ENCODE measurements at places on chromosomes 11 and 22.

- DNase-seq: no peak
Measured at GRCh38 chr22:21590809-21591641, 23.5 kb downstream of the UBE2L3 start.

GRCh38 chr11:65871811-65872548 lies 620 bp downstream of the EFEMP2 start:
- no peak for DNase-seq

DNA sequence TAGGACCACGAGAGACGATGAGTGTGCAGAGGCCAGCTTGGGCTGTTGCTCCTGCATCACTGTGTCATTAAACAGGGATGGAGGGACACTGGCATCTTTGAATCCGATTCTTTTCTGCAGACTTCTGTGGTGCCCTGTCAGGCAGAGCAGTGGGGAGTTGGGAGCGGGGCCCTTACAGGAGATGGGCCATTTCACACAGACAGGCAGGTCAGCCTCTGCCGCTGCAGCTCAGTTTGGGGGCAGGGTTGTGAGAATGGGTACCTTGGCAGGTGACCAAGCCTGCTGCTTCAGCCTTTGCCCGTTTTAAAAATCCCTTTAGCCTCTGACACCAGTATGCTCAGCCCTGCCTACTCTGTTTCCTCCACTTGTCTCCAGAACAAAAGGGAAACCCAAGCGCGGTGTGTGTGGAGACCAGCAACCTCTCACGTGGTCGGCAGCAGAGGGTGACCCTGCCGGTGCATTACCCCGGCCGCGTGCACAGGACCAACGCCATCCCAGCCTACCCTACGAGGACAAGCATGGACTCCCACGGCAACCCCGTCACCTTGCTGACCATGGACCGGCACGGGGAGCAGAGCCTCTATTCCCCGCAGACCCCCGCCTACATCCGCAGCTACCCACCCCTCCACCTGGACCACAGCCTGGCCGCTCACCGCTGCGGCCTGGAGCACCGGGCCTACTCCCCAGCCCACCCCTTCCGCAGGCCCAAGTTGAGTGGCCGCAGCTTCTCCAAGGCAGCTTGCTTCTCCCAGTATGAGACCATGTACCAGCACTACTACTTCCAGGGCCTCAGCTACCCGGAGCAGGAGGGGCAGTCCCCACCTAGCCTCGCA lies 12.6 kb downstream of the C22orf31 start:
- DNase-seq: no peak

- DNase-seq: no peak
Measured at GRCh38 chr22:23245045-23245798, 64.9 kb downstream of the BCR start.

- DNase-seq: peak; percentile 54
Measured at GRCh38 chr22:24175160-24175808, 6.0 kb upstream of the SUSD2 start.

DNA sequence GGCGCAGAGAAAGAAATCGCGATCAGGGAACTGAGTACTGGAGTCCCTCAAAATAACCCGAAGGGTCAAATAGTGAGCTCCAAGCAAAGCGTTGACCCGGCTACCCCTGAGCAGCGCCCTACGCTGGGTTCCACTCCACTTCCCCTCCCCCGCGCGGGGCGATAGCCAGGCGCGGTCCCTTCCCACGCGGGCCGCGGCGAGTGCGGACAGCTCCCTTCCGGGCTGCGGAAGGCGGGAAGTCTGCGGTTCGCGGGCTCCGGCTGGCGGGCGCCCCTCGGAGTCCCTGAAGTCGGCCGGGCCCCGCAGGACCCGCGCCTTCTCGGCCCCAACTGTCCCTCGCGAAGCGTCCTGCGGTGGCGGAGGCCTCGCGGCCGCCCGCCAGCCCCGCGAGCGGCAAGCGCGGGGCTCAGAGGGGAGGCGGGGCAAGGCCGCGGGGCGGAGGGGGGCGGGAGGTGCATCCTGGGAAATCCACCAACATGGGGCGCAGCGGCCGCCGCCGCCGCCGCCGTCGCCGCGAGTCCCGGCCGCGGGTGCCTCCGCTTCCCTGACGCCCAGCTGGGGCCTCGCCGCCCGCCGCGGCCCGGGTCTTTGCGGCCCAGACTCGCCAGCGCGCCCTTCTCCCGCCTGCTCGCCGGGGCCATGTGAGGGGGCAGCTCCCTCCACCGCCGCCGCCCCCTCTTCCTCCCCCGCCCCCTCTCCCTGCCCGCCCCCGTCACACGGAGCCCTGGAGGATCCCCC lies at the start of gene QSER1:
QSER1 (plus strand) TSS at position 457 of the 738 bp plus-strand sequence. CDS start 315 bp downstream, outside the sequence.
- DNase-seq: peak; percentile 52

DNA sequence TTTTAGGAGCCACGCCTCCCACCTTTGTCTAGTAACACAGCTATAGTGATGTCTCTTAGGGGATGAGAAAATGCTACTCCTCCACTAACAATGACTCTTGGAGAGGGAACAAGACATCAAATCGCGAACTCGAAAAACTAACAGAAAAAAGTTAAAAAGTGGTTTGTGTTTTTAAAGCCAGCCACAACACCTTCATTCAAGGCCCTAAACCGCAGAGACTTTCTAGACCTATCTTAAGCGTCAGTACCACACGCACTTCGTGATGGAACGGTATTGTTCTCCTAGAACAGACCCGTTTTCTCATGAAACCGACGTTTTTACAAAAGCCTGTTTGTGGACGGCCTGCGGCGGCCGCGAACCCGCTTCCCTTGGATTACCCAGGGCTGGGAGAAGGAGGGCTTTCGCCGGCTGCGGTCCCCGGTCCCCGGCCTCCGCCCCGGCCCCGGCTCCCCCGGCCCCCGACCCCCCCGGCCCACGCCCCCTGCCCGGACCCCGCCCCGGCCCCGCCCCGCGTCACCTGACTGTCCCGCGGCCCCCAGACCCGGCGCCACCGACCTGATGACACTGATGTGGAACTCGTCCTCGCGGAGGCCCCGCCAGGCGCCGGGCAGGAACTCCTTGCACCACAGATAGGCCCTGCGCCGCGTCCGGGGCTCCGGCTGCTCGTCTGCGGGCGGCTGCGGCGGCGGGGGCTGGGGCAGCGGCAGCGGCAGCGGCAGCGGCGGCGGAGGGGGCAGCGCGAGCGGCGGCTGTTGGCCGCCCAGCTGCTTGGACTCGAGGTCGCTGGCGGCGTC lies 718 bp downstream of the CHKA start:
- no peak for DNase-seq

- DNase-seq: no peak
Measured at GRCh38 chr11:61168800-61169199, 7.6 kb upstream of the VPS37C start.

- DNase-seq: no peak
Measured at GRCh38 chr11:61367406-61367805, 5.2 kb downstream of the TMEM138 start.

- DNase-seq: no peak
Measured at GRCh38 chr11:25988178-25988577, 343.8 kb upstream of the ANO3 start.

DNA sequence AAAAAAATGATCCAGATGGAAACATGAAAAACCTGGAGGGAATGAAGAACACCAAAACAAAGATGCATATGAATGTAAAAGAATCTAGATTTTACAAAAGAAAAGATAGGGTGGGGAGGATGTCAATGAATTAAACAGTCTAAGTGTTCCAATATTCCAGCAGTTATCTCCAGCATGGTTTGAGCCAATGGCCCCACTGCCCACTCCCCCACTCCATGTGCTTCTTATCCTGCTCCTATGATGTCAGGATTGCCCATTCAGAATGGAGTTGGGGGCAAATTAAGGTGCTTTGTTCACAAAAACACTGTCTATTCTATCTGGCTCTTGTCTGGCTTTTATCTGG lies 1.2 kb upstream of the OR52K1 start:
- DNase-seq: no peak

DNA sequence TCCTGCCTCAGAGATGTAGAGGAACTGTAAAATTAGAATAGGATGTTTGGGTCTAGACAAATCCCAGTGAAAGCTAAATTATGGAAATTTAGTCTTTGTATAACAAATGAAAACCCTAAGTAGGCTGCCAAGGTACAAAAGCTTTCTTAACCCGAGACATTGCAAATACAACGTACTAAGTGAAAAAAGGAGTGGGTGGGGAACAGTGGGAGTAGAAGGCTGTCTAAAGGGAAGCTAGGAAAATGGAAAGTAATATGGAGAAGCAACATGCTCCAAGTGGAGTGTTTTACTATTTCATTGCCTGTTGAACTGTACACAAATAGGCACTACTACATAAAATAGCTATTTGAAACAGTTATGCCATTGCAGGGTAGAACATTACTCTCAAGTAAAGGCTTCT lies 6.8 kb upstream of the LIN7C start:
- no peak for DNase-seq

- DNase-seq: no peak
Measured at GRCh38 chr11:90288212-90288821, 65.5 kb upstream of the CHORDC1 start.

DNA sequence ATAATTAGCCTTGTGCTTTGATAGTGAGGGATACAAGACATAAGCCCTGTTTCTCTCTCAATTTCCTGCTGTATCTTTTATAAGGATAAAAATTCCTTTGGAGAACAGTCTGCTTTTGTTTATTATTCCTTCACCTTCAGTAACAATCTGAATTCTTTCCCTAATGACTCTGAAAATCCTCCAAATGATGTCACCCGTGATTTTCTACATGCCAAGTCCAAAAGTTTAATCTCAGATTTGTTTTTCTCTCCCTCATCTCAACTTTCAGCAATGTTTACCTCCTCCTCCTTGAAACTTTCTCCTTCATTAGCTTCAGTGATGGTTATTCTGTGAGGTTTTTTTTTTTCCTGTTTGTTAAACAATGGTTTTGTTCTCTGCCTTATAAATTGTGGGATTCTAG lies 2.2 kb downstream of the OR51E2 start:
- no peak for DNase-seq

DNA sequence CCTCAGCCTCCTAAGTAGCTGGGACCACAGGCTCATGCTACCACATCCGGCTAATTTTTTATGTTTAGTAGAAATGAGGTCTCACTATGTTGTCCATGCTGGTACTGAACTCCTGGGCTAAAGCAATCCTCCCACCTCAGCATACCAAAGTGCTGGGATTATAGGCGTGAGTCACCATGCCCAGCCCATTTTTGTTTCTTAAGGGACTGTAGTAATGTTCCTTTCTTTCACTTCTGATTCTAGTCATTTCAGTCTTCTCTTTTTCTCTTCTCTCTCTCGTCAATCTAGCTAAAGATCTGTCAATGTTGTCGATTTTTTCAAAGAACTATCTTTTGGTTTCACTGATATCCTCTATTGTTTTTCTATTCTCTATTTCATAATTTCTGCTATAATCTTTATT lies 111.0 kb upstream of the APOA1 start:
- no peak for DNase-seq

DNA sequence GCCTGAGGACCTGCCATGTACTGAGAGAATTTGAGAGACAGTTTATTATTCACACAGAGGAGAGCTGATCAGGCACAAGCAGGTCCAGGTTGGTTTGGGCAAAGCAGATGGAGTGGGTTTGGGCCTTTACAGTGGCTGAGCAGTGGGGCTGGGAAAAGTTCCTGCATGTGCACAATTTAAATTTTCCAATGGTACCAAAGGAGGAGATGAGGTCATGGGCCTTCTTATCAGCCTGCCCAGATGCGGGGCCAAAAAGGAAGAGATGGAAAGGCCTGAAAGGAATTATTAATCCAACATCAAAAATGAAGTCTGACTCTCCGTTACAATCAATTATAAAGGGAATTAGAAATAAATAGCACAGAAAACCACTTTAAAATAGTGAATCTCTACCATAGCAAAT lies 367.6 kb downstream of the TMEM135 start:
- no peak for DNase-seq

GRCh38 chr11:12163181-12163941 lies 53.0 kb downstream of the MICAL2 start:
- DNase-seq: no peak

GRCh38 chr11:74702383-74703007 lies 28.7 kb downstream of the CHRDL2 start:
- peak; percentile 31 for DNase-seq

- no peak for DNase-seq
Measured at GRCh38 chr11:59766542-59767224, 11.5 kb downstream of the STX3 start.

GRCh38 chr11:11555208-11555607 lies 66.6 kb downstream of the GALNT18 start:
- DNase-seq: no peak

GRCh38 chr11:99098258-99098657 lies 77.5 kb downstream of the CNTN5 start:
- no peak for DNase-seq

GRCh38 chr11:9838229-9838628 lies 174.4 kb downstream of the SWAP70 start:
- DNase-seq: no peak

GRCh38 chr11:33479231-33479630 lies 221.4 kb downstream of the C11orf91 start:
- DNase-seq: no peak

GRCh38 chr11:87127101-87127500 lies 89.4 kb downstream of the TMEM135 start:
- DNase-seq: no peak

- no peak for DNase-seq
Measured at GRCh38 chr11:89443361-89444322, 47.5 kb downstream of the NOX4 start.

GRCh38 chr11:34505874-34506273 lies 7.7 kb downstream of the ELF5 start:
- DNase-seq: no peak

- no peak for DNase-seq
Measured at GRCh38 chr11:2700415-2701211, 819 bp upstream of the KCNQ1OT1 start.

- no peak for DNase-seq
Measured at GRCh38 chr11:20363149-20363499, 390 bp upstream of the HTATIP2 start.

- DNase-seq: no peak
Measured at GRCh38 chr11:2798951-2799761, 86.4 kb downstream of the CDKN1C start.

GRCh38 chr11:35041070-35041554 lies 97.9 kb upstream of the CD44 start:
- DNase-seq: no peak

GRCh38 chr22:39240831-39241793 lies 3.7 kb downstream of the PDGFB start:
- no peak for DNase-seq

- DNase-seq: no peak
Measured at GRCh38 chr11:22879630-22880029, 19.4 kb upstream of the CCDC179 start.

DNA sequence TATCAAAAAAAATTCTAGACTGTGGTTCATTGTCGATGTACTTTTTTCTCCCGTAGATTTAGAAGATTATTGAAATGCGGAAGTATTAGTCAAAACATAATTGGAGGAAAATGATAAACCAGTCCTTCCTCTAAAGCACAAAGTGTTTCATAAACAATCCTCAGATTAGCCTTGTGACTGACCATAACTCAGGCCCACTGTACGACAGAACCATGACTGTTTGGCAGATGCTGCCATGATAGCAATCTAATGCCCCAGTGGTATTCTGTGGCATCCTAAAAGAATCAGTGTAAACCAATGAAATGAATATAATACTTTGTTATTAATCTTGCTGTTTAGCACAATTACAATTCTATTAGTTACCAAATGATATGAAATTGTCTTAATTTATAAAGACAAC lies 127.0 kb upstream of the CTSC start:
- no peak for DNase-seq
